ENCODE measurements at places on chromosomes 7 and 10.

DNA sequence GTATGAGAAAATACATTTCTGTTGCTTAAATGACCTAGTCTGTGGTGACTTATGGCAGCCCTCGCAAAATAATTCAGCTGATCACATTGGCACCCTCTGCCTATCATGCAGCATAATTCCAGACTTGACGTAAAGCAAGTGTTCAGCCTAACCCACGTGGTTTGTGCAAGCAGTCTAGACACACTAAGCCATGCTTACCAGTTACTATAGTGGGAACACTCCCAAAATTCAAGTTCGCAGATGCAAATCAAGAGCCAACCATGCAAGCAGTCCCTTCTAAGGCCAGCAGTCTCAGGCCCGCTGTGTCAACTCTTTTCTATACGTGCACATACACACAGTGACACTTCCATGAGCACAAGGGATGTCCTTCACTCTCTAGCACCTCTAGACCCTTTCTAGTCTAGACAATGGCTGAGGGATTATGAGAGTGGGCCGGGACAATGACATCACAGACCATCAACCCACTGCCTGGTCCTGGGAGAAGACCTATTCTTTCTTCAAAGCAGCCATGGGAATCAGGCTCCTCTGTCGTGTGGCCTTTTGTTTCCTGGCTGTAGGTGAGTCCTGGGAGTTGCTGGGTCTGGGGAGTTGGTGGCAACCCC is 29.0 kb upstream of the PRSS1 start:
- no peak for DNase-seq

DNA sequence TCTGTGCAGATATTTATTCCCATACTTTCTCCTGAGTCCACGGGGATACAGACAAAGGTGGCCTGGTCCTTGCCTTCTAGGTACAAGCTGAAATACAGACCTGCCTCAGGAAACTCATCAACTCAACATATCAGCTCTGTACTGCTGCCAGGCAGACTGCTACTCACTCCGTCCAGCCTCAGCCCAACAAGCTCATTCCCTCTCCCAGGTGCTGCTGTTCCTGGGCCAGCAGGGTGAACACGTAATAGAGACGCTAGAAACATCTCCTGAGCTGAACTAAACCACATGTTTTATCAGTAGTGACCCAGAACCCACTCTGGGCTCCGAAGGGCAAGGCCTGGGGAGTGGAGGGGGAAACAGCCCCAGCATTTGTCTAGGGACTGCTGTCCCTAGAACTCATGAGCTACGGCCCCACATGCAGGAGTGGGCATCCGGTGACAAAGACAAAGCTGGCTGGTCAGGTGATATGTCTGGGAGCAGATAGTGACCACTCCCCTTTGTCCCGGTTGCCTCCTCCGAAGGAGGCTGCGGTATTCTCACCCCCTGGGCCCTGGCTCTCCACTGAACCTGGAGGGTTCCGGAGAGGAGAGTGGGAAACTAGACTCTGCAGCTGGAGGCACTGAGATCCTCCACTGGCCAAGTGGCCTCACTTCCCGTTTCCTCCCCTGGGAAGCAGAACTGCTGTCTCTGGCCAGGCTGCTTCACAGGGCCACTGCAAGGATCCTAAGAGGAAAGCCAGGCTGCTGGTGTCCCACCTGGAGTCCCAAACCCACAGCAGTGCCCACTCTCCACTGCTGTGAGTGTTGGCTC is 116.1 kb downstream of the FAM53B start:
- no peak for DNase-seq

GRCh38 chr10:69483963-69484362 is 32.7 kb downstream of the TSPAN15 start:
- no peak for DNase-seq

DNA sequence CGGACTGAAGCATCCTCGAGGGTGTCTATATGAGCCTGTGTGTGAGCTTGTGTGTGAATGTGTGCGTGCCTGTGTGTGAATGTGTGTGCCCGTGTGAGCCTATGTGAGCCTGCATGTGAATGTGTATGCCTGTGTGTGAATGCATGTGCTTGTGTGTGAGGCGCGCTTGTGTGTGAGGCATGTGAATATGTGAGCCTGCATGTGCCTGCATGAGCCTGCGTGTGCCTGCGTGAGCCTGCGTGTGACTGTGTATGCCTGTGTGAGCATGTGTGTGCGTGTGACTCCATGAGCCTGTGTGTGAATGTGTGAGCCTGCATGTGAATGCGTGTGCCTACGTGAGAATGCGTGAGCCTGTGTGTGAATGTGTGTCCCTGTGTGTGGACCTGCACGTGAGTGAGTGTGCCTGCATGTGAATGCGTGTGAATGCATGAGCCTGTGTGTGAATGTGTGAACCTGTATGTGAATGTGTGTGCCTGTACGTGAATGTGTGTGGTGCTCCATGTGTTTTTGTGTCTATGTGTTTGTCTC is 33.4 kb downstream of the PDGFA start:
- no peak for DNase-seq

DNA sequence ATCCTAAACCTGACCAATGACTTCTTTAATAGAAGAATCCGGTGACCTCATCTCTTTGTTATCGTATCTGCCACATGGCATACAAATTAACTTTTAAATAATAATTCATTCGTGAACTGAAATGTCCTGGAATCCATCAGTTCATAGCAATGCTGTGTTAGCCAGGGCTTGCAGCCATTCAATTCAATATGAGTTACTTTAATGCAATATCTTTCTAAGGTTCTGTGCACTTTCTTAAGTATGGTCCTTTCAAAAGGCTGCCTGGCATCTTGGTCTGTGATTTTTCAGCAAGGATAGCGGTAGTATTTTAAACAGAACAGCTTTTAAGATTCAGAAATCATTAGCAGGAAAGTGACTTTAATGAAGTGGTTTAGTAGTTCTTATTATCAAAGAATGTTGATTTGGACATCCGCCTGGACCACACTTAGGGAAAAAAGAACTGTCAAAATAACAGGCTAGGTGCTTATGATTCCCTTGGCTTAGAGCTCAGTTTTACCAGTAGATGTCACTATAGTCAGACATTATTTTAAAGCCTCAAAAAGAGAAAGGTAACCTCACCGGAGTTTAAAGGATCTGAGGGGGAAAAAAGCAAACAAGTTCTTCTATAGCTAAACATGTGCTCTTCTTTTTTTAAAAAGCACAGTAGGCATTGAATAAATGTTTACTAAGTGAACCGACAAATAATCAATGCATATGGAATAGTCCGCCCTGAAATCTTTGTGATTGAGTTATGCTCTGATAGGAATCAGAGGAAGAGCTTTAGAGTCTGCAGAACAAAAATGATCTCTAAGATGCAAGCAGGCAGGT is 22.7 kb downstream of the SLC35G1 start:
- DNase-seq: no peak

DNA sequence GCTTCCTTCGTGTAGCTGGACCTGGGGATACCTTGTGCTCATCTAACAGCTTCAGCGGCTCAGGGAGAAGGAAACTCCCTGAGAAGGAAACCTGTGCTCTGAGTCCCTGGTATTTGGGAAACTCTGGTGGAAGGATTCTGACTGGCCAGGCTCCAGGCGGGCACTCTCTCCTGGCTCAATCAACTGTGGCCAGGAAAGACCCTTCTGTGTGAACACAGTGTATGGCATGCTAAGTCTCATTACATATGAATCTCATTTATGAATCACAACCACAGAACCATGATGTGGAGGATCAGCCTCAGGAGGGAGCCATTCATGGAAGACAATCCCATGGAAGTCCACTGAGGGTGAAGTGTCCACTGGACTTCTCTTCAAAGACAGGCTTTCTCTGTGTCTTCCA is 20.9 kb downstream of the NPS start:
- no peak for DNase-seq

GRCh38 chr7:141864765-141865447 is 23.6 kb upstream of the PRSS37 start:
- DNase-seq: no peak

DNA sequence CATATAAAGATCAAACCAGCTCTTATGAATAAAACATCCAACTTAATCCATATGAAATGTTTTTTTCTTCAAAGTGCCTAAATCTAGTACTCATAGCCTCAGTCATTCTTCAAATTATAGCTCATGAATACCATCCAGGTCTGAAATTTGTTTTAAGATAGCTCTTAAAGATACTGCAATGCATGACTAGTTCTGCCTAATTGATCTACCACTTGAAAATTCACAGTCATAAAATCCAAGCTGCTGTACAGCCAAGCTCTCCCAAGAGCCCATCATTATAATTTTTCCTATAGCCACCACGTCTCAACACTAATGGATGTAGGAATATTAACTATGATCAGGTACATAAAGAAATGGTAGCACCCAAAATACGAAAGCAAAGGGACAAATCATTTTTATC is 87.9 kb upstream of the RNF148 start:
- DNase-seq: no peak

DNA sequence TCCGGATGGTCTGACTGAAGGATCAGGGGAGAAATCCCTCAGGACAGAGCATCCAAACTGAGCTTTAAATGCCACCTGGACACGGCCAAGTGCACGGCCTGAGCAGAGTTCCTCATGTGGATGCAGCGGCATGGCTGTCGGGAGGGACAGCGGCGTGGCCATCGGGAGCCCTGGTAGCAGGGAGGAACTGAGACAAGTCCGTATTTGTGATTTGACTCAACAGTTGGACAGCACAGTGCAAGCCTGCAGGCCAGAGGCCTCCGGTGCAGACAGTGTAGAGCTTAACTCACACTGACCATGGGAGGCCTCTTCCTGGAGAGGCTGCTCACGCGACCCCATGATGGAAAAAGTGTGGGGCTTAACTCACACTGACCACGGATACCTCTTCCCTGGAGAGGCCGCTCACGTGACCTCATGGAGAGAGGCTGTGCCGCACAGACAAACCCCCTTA is 207.4 kb downstream of the DIP2C start:
- DNase-seq: no peak

DNA sequence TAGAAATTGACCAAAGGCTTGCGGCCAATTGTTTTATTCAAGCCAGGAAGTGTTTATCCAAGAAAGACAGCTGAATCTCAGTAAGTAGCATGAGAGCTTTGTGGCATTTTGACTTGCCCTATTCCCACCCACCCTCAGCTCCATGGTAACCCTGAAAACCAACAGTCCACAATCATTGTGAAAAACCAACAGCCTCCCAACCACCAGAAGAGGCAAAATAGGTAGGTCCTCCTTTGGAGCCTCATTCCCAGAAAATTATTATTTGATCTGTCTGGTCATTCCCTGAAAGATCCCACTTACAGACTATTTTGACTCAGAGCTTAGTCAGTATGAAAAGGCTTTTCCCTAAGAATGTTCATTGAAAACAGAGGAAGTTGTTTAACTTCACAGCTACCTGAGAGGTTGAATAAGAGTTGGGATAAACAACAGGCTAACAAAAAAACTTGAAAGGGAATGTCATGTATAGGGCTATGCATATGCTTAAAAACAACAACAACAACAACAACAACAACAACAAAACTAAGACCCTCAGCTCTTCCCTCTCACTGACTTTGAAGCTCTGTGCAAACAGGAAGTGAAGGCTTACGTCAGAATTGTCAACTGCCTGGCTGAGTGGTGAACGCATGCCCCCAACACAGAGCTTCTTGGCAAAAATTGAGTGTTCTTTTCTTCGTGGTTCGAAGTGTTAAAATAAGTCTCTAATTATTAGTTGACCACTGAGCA is 11.2 kb downstream of the KPNA7 start:
- DNase-seq: no peak

DNA sequence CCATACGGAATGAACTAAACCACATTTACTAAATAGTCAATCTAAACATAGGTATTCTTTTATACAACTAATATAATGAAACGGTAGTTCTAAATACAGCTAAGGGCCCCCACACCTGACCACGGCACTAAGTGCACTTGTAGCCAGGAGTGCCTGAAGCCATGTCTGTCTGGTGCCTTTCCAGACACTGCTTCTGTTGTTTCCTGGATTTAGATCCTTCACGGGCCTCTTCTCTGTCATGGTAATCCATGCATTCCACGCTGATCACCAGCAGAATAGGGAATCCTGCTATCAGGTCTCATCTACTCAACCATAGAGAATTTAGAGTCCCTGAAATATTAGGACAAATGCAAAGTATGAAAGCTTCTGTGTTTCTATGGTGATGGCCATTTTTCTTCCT is 37.8 kb downstream of the OSBPL3 start:
- DNase-seq: no peak

- no peak for DNase-seq
Observed at GRCh38 chr10:89338713-89339112, 10.9 kb downstream of the IFIT3 start.

- DNase-seq: no peak
Observed at GRCh38 chr7:132113536-132114371, 462.5 kb downstream of the PLXNA4 start.

GRCh38 chr7:22872096-22872807 is 49.6 kb upstream of the TOMM7 start:
- peak; percentile 79 for DNase-seq

DNA sequence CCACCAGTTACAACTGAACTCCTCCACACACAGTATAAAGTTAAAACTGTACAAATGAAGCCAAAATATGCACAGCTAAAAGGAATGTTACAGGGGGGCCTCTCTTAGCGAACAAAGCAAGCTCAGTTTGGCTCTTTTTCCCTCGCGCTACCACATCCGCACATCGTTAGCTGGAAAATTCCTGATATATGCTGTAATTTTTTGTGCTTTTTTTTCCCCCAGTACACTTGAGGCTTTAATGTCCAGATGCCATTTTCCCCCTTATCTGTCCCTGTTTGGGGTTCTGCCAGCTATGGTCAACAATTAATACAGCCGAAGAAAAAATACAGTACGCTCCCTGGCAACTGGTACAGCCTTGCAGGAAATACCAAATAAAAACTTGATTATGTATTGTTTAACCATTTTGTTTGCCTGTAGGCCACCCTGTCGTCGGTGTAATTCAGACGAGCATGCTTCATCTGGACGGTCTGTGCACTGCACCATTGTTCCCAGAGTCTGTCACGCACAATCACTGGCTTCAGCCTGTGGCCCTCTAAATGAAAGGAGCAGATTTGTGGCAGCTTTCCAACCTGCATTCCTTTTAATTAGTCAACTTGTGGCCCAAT is 108.1 kb upstream of the FAM133B start:
- DNase-seq: no peak

- no peak for DNase-seq
Observed at GRCh38 chr7:31456646-31457368, 57.1 kb upstream of the ITPRID1 start.

GRCh38 chr10:123021517-123021916 is 12.7 kb downstream of the ACADSB start:
- DNase-seq: no peak

DNA sequence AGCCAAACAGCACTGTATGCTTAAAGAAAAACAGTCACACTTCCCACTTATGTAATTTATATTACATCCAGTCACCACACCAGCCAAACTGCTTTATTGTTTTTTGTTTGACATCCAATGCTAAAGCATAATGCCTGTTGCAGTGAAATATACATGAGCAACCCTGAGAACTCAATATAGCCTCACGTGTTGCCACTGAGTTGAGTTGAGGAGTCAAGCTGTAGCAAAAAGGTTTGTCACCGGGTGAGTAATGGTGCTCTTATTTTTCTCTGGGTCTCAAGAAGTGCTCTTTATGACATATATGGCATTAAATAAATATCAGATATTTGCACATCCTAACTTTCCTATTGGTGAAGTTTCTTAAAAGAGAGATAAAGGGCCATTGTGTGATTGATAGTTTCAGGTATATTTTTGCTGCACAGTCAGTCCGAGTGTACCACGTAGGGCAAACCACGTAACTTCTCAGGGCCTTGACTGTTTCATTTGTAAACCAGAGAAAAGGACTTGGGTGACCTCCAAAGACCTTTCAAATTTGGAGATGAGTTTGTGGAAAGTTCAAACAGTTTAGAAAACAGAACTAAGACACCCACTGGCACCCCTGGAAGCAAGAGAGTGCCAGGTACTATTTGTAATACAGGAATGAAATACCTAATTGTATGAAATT is 168.5 kb downstream of the CFTR start:
- no peak for DNase-seq
